ENCODE measurements at places on chromosomes 1 and 21.

GRCh38 chr1:178278916-178279686, 185.2 kb downstream of the RASAL2 start:
- DNase-seq: no peak

GRCh38 chr21:46624050-46624449, 11.4 kb upstream of the PRMT2 start:
- no peak for DNase-seq

DNA sequence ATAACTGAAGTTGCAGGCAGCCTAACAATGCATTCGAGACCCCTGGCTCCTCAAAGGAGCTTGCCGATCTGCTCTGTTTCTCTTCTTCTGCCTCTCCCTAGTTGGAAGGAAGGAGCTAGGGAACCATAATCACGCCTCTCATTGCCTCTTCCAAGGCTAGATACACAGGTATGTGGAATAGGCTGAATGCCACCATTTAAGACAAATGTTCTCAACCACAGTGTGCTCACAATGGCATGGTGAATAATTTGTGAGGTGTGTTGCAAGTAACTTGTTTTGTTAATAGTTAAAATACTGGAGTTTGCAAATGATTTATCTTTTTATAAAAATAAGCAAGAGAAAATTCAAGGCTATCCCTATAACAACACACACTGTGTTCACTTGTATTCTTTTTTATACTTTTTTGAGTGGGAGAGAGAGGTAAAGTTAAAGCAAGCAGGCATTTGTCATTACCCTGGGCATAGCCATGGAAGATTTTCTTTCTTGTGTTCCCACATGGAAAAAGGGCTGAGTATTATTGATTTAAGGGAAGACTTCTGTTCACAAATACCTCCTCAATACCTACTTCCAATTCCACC, 45.4 kb upstream of the SYT6 start:
- no peak for DNase-seq

GRCh38 chr21:15455819-15456462, 273.8 kb upstream of the USP25 start:
- no peak for DNase-seq

DNA sequence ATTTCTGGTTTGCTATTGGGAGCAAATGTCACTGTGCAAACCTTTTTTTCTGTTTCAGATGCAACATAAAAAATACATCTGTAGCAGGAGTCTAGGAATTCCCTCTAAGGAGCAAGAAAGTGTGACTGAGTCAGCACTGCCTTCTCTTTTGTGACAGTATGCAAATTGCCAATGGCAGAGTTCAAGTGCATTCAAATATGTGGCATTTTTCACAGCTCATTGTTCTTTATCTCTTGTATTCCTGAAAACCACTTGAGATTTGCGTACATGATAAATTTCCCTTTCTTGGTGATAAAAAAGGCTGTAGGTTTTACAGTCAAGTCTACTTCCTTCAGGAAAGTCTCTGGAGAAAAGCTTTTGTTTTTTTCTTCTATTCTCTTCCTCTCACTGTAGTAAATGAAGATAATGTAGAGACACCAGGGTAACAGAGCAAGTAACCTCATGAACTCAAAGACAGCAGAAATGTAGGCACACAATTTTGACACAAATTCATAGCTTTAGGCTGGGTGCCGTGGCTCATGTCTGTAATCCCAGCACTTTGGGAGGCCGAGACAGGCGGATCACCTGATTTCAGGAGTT, 129.7 kb upstream of the L1TD1 start:
- no peak for DNase-seq

DNA sequence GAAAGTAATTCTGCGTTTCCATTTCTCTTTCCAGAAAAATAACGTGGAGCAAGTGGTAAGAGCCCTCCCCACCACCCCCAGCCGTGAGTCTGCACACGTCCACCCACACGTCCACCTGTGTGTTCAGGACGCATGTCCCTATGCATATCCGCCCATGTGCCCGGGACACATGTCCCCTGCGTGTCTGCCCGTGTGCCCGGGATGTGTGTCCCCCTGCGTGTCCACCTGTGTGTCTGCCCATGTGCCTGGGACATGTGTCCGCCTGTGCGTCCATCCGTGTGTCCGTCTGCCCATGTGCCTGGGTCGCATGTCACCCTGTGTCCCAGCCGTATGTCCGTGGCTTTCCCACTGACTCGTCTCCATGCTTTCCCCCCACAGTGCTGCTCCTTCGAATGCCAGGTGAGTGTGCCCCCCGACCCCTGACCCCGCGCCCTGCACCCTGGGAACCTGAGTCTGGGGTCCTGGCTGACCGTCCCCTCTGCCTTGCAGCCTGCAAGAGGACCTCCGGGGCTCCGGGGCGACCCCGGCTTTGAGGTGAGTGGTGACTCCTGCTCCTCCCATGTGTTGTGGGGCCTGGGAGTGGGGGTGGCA, 5.6 kb downstream of the COL6A1 start:
- DNase-seq: no peak

GRCh38 chr1:44546403-44547053, 127.8 kb downstream of the TMEM53 start:
- no peak for DNase-seq

- DNase-seq: no peak
Measured at GRCh38 chr1:2190491-2190976, 4.0 kb downstream of the FAAP20 start.

DNA sequence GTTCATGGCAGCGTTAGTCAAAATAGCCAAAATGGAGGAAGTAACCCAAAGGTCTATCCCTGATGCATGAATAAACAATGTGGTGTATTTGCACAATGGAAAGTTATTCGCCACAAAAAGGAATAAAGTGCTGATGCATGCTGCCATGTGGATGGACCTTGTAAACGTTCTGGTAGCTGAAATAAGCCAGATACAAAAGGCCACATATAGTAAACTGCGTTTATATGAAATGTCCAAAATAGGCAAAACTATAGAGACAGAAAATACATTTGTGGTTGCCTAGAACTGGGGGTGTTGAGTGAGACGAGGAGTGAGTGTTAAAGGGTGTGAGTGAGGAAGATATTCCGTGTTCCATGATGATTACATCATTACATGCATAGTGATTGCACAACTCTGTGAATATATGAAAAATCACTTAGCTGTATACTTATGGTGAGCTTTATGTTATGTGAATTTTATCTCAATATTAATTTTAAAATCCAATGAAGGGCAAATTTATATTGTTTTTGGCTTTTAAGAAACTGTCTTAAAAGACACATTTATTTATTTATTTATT, 321.3 kb downstream of the KIF26B start:
- DNase-seq: no peak

GRCh38 chr1:99305626-99306025, 41.3 kb downstream of the PLPPR4 start:
- no peak for DNase-seq

GRCh38 chr1:102296116-102296515, 299.4 kb upstream of the OLFM3 start:
- DNase-seq: no peak

DNA sequence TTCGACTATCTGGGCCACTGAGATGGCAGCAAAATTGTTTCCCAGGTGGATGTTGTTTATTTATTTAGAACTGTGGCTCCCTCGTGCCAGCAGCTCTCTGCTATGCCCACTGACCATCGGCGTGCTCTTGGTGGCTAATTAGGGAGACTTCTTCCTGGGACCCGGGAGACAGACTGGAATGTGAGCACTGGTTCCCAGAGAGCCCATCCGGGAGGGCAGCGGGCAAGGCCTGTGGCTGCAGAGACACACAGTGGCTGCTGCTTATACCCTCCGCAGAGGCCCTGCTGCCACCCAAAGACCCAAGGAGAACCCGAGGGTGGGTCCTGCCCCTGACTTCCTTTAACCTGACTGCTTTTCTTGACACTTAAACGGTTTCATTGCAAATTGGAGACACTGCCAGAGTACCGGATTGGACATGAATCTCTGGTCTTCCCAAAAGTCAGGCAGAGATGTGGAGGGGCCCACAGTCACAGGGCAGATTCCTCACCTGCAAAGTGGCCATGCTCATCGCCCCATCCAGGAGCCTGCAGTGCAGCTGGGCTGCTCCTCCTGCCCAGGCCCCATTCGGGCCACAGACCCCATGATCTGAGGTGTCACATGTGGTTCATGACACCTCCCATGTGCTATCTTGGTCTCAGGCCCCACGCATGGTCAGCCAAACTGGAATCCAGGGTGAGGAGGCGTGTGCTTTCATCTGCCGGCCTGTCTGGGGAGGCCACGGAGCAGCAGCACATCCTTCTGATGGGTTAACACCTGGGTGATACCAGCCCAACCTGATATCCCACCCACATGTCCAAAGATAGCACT, 5.7 kb upstream of the MATN1 start:
- DNase-seq: no peak

GRCh38 chr1:81305997-81306452, 494.7 kb upstream of the ADGRL2 start:
- DNase-seq: no peak

- peak; percentile 18 for DNase-seq
Measured at GRCh38 chr1:185681034-185681633, 53.1 kb upstream of the HMCN1 start.

- no peak for DNase-seq
Measured at GRCh38 chr21:42151148-42151947, 67.6 kb upstream of the ABCG1 start.

GRCh38 chr1:69221524-69221923, 346.2 kb upstream of the LRRC7 start:
- no peak for DNase-seq

- peak; percentile 38 for DNase-seq
Measured at GRCh38 chr21:40829308-40829707, 17.6 kb downstream of the DSCAM start.

DNA sequence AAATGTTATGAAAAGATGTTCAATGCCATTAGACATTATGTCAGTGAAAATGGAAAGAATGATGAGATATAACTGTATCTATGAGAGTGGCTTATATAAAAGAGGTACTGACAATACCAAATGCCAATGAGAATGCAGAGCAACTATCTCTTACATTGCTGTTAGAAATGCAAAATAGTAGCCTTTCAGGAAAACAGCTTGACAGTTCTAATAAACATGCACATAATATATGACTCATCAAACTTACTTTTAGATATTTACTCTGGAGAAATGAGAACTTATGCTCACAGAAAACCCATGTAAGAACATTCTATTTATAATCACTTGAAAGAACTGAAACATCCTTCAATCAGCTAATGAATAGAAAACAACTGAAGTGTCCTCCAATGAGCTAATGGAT, 996.7 kb upstream of the ADGRL4 start:
- no peak for DNase-seq

DNA sequence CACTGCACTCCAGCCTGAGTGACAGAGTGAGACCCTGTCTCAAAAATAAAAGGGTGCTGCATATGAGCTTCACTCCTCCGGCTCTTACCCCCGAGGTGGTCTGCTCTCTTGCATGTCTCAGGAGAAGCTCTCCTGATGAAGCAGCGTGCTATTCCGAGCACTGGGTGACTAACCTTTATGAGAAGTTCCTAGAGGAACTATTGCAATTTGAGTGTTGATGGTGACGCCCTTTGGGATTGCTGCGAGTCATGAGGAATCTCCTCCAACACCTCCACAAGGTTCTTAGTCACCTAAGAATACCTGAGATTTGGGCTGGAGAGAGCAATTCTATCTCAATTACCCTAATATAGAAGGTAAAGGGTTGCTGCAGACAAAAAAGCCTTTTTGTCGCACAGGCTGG, 40.8 kb upstream of the TINAGL1 start:
- no peak for DNase-seq

DNA sequence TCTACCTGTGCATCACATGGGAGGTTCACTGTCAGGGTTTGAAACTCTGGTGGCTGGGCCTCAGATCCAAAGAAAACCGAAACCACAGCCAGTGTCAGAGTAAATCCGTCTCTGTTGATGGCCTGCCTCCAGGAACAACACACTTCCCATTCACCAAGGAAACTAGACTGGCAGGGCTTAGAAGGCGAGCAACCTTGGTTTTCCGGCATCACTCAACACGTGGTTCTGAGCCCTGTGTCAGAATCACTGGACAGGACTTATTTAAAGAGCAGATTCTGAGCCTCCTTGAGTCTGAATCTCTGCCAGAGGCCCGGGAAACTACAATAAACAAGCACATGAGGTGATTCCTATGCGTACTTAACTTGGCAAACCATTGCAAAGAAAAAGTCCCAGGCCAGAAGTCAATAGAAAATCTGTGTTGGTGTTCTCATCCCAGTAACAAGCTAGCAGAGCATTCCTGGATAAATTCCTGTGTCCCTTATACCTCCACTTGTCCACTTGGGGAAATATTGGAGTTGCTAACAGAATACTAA, 70.0 kb downstream of the KCTD3 start:
- no peak for DNase-seq

DNA sequence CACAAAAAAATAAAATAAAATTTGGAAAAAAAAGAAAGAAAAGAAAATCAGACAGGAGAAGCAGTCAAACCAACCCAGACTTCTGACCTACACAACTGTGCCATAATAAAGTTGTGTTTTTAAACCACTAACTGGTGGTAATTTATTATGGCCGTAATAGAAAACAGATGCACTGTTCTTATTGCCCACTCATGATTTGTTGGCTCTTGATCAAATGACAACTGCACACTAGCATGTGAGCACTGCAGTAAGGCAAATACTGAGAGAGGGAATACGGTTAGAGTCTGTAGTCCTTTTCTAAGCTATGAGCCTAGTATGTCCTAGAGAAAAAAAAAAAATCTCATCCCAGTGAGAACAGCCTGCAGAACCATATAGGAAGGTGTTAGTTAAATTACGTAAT, 61.2 kb upstream of the TNR start:
- no peak for DNase-seq

- DNase-seq: no peak
Measured at GRCh38 chr1:23126801-23127200, 41.9 kb downstream of the LUZP1 start.

DNA sequence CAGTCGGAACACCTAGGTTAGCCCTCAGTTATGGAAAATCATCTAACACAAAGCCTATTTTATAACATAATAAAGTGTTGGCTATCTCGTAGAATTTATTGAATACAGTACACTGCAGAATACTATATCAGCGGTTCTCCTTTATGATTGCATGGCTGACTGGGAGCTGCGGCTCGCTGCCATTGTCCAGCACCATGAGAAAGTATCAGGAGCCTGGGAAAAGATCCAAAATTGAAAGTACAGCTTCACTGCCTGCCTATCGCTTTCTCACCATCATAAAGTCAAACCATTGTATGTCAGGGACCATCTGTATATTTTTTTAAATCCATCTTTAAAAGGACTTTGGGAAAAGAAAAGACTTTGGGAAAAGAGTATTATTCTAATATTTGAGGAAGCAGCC, 111.9 kb upstream of the RAVER2 start:
- DNase-seq: no peak

DNA sequence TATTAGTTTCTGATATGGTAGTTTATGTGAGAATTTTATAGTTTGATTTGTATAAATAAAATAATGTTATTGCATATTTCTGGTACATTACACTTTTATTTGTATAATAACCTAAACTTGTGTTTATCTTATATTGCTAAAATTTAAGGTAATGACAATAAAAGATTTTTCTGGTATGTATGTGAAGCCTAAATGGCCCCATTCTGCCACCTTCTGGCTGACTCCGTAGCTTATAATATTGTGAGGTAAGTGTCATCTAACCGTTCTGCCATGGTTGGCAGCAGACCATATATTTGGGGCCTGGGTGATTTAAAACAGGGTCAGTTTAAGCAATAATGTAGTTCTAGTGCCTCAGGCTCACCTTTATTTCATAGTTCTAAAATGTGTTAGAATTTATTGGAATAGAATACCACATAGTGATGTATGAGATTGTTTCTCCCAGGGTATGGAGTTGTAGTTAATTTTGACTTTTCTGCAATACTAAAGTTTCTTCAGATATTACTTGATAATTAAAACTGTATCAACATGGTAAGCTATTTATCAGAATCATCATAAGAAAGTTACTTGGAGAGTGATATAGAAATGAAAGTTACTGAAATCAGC, 21.2 kb upstream of the PRKACB start:
- DNase-seq: no peak

- peak; percentile 61 for DNase-seq
Measured at GRCh38 chr1:156129687-156130577, 15.4 kb downstream of the LMNA start.

Data from NCI-H187 (cell line).